Osteoblast (primary cell): ENCODE measurements at places on chromosomes 2 and 18. TPM values are rescaled to one million over a fixed set of nuclear protein-coding genes. Genes with fewer than 3 reads are reported as not detected.

GRCh38 chr2:16869711-16870110, 204.1 kb upstream of the CYRIA start:
- DNase-seq: no peak

DNA sequence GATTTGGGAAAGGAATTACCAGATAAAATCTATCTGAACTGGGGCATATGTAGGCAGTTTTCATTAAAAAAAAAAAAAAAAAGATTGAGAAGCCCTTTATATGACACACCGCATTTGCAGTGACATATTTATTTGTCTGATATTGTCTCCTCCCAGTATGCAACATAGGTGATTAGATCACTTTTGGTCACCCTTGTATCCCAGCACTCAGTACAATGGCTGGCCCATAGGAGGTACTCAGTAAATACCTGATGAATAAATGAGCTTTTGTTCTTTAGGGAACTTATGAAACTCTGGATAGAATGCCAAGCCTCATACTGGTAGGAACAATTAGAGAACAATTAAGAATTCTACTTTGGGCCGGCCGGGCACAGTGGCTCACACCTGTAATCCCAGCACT, 22.8 kb upstream of the E2F6 start:
- DNase-seq: no peak

DNA sequence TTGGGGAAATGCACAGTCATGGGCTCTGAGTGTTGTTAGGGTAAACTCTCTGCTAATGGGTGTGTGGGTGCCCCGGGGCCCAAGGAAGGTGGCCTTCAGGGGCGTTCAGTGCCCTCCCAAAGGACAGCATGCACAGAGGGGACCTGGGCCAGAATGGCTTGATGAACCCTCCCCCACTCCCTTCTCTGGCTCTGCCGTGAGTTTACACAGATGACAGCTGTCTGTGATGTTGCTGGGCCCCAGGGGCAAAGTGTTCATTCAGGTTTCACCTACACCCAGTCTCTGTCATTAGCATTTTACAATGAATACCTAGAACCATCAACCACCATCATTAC, 3.2 kb downstream of the NPPC start:
- DNase-seq: peak; percentile 77

DNA sequence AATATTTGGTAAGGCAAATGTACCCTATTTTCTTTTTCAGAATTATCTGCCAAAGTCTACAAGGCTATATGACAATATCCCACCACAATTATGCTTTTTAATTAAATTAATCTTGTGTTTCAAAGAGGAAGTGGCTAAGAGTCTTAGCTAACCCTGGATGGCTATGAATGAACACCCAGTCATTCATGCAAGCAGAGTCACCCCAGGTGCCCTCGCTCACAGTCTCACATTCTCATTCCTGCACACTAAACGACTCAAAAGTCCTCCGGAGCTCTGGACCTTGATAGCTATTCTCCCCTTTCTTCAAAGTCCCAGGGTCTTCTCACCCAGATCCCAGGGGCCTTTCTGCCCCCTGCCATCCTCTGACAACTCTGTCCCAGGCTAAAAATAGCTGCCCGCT, 42.1 kb upstream of the MRPL19 start:
- no peak for DNase-seq

DNA sequence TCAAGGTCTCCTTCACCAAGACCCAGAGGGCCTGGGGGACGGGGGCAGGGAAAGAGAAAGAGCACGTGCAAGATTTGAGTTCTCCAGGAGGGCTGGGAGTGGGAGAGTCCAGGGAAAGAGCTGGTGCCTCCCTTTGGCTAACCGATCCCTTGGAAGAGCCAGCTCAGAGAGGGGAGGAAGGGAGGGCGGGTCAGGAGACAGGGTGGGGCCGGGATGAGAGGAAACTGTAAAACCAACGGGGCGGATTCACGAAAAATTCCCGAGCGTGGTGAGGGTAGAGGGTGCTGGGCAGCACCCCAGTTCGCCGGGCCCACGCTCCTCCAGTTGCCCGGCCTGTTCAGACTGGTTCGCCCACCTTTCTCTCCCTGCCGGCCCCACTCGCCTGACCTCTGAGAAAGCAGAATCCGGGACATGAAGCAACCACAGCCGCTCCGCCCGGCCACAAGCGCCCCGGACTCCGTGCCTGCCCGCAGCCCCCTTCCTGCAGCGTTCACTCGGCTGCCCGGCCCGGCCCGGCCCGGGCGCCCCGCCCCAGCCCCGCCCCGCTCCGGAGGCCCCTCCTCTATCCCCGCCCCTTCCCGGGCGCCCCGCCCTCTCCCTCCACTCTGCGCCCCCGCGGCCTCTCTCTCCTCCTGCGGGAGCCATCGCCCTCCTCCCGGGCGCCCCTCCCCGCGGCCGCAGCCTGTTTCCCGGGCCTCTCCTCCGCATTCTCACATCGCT, 230.9 kb upstream of the SMAD2 start:
- DNase-seq: peak; percentile 98

- DNase-seq: peak; percentile 61
Observed at GRCh38 chr2:10439185-10439879, 8.8 kb downstream of the ODC1 start.

- no peak for DNase-seq
Observed at GRCh38 chr2:144466637-144467036, 53.3 kb downstream of the ZEB2 start.

- no peak for DNase-seq
Observed at GRCh38 chr18:44411976-44412375, 268.7 kb upstream of the SETBP1 start.

GRCh38 chr2:128722489-128722888, 403.8 kb upstream of the HS6ST1 start:
- DNase-seq: no peak

DNA sequence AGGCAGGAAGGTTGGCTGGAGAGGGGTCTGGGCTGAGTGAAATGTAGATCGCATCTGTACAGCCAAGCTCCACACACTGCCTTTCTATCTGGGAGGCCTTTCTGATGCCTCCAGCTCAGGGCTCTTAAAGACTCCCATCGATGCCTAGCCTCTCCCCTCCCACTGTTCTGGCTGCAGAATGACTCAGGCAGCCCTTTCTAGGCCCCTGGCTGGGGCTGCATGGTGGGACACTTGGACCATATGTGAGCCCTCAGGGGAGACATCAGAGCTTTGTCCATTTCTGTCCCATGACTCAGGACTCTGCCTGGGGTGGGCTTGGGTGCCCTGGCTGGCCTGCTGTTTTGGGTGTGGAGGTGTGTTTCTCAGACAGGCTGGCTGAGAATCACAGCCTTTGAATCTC, 101.3 kb downstream of the CELF4 start:
- DNase-seq: peak; percentile 62

- DNase-seq: no peak
Observed at GRCh38 chr18:74702950-74703349, 105.3 kb downstream of the ZNF407 start.

DNA sequence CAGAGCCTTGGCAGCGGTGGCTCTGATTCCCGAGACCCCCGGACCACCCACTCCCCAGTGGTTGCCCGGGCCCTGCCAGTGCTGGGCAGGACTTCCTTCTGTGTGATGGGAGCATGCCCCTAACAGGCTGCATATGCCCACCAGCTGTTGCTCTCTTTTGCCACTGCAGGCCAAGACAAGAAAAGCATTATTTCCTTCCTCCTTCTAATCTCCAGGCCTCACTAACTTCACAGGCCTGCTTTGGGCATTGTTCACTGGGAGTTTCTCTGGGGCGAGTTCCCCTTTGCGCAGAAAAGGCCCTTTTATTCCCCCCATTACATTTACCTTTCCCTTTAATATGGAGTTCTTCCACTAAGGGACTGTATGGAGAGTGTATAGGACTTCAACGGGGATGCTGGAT, 249.1 kb upstream of the SIX2 start:
- DNase-seq: no peak

DNA sequence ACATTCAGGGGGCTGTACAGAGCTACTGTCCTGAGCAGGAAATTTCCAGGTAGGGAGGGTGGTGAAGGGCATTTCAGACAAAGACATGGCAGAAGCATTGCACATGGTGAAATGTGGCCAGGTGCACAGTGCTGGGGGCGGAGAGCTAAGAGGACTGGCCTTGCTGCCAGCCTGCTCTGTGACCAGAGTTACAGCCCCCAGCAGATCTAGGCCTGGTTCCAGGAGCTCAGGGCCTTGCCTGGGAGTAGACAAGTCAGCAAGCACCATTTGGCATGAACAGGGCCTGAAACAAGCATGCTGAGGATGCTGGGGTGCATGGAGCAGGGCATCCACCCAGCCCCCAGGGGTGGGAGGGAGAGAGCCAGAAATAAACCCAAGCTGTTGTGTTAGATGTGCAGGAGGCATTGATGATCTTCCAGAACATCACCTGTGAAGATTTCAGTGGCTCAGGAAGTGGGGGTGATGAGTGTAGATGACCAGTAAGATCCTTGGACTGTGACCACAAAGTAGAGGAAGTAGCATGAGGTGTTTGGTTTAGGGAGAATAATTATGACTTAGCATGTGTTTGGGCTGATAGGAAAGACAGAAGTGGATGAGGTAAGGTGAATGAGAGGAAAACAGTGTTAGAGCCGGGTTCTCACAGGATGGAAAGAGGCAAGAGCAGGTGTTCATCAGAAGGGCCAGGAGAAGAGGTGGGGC, 61.1 kb downstream of the COA5 start:
- no peak for DNase-seq

- no peak for DNase-seq
Observed at GRCh38 chr2:239548451-239548871, 147.6 kb upstream of the HDAC4 start.

GRCh38 chr2:172233987-172234715, 131.5 kb upstream of the DLX2 start:
- DNase-seq: no peak

DNA sequence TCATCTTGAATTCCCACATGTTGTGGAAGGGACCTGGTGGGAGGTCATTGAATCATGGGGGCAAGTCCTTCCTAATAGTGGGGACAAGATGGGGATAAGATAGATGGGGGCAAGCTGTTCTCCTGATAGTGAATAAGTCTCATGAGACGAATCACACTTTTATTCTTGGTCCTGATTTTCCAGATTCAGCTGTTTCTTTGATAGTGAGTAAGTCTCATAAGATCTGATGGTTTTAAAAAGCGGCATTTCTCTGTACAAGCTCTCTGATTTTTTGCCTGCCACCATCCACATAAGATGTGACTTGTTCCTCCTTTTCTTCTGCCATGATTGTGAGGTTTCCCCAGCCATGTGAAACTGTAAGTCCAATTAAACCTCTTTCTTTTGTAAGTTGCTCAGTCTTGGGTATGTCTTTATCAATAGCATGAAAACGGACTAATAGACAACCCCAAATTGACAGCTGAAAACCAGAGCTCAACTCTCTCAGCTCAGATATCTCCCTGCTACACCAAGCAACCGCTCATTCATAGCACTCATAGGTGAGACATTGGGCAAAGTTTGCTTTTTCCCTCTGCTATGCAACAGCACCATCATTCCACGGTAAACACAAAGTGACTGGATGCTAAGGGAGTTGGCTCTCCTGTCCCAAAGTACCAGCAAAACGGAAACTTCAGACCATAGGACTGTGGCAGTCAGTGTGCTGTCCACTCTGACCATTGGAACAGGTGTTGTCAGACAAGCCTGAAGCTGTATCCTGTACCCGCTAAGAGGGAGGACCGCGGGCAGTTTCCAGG, 44.9 kb upstream of the TBC1D8 start:
- DNase-seq: no peak

DNA sequence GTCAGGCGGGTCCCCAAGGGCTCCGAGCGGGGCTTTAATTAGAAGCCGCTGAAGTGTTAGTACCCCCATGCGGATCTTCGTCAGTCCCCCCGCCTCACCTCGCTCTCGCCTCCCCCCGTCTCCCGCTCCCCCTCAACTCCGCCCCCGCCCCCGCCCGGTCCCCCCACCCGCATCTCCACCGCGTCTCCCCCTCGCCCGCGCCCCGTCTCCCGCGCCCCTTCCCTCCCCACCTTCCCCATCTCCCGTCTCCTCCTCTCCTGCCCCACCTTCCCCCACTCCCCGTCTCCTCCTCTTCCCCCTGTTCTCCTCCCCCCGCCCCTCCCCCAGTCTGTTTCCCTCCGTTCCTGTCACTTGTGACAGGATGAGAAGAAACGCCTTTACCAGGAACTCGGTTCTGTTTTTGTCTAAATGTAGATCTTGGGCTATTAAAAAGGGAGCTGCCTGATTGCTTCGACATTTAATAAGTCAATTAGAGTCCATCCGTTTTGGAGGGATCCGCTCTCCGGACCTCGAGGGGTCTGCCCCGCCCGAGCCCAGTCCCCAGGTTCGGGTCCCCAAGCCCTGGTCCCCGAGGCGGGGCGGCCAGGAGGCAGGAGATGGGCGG, 969 bp upstream of the ALKAL2 start:
- DNase-seq: peak; percentile 69

- DNase-seq: no peak
Observed at GRCh38 chr2:163719331-163719730, 16.5 kb downstream of the FIGN start.

- DNase-seq: no peak
Observed at GRCh38 chr18:65748321-65748720, 2.5 kb upstream of the CDH7 start.

DNA sequence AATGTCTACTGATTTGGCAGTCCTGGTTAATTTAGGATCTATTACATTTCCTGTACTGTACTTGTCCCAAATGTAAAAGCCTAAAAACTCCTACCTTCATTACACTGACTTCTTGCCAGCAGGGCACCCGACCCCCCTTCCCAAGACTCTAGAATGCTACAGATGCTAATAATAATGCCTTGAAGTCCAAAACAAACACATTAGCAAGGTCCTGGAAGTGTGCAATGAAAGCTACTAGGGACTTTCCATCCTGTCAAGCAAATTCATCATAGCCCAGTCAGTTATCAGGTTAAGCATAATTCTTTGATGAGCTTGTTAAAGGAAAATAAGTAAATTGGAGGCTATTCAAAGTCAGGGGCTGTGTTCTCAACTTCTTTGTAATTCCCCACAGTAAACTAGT, 115.3 kb upstream of the RBBP8 start:
- DNase-seq: no peak

The CYTIP gene
- total RNA-seq: 1.2 and 1.4 TPM in 2 replicates

The TCF23 gene
- not detected in 2 replicates for total RNA-seq

The STK11IP gene
- 19.4 and 22.1 TPM in 2 replicates for total RNA-seq

The KLHL30 gene
- under 0.01 TPM in 2 replicates for total RNA-seq

The EFR3B gene
- total RNA-seq: 0.72 and 0.88 TPM in 2 replicates

The TMEM37 gene
- total RNA-seq: 1.1 and 1.2 TPM in 2 replicates

The RTN4 gene
- 316 and 355 TPM in 2 replicates for total RNA-seq

The MAPK4 gene
- not detected in 2 replicates for total RNA-seq

The ERMN gene
- total RNA-seq: 1.4 and 2.7 TPM in 2 replicates

The CPLX4 gene
- not detected in 2 replicates for total RNA-seq

The CRYGD gene
- total RNA-seq: not detected in 2 replicates

The PSMA8 gene
- total RNA-seq: not detected in 2 replicates

The NT5DC4 gene
- not detected in 2 replicates for total RNA-seq

The FSIP2 gene
- under 0.01 TPM in 2 replicates for total RNA-seq
